ENCODE measurements at places on chromosomes 4 and X.

DNA sequence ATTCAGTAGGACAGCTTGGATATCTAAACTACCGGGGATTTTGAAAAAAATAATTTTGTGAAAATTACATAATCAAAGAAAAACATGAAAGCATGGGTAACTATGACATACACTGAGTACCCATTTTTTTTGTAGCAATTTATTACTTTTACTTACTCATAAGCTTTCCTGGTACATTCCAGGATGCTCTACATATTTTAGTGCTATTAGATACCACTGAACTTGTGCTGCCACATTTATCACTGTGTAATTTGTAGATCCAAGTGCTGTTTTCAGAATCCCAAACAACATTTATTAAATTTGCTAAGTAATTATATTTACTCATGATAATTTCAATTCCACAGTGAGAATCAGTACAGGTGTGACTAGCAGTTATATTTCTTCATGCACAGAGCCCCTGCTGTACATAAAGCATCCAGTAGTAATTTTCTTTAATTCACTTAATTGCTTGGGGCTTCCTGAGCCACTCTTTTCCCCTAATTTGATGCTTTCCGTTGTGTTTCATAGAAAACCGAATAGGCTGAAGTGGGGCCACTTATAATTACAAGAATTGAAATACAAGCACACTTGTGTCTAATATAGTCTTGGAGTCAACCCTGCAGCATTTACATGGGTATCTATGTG is 2254.4 kb downstream of the ARAP2 start:
- DNase-seq: no peak

- no peak for DNase-seq
Observed at GRCh38 chrX:107733686-107734085, 41.9 kb downstream of the TSC22D3 start.

DNA sequence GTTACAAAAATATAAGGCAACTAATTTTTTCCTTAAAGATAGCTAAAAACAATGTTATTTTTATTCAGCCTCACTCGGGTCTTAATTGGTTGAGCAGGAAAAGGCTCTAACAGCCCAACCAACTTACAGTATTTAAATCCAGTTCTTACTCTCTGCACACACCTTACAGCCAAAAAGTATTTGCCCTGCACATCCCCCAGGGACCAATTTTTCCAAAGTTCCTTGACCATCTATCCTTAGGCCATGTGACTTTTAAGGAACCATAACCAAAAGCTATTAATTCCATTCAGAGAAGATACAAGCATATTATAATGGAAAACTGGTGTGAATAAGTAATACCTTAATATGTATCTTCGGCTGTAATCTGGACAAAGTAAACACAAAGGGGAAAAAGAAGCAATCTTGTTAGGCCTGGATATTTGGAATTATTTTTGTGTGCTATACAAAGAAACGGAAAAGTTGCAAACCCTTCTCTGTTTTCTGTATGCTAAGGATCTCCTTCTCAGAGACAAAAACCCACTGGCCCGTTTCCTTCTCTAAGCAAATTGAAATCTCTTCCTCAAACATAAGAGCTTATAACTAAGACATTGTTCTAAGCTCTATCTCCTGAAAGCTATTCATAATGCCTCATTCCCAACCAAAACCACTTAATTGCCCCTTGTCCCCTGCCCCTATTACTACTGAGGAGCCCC is 1.0 kb upstream of the THAP9 start:
- DNase-seq: no peak

DNA sequence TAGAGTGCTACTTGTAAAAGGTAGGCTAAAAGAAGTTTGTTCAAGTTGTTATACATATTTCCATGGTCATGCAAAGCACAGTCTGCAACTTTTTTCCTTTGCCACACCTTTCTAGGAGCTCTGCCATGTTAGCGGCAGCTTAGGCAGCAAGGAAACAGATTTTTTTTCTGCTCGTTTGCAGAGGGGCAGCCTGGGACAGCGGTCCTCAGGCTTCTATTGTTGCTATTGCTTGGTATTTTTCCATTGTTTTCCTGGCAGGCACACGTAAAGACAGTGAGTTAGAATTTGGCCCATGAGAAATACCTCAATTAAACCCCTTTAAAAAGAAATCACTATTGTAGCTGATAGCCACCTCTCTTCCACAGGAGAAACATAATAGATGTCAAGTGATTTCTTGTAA is 391.4 kb downstream of the SH2D1A start:
- no peak for DNase-seq

GRCh38 chr4:8653326-8654000 is 60.9 kb downstream of the CPZ start:
- DNase-seq: no peak

DNA sequence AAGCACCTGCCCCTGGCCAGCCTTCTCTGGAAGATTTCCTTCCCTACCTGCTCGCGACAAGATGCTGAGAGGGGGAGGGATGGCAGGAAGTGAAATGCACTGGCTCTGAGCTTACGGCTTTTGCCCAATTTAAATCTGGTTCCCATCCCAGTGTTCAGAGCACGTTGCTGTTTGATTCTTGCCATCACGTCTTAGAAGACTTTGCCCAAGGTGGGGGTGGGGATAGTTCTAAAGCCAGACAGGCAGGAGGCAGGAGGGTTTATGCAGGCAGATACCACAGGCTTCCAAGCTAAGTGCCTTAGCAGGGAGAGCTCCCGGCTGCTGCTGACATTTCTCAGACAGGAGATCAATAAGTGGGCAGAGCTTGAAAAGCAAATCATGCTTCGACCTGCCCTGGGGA is 393.9 kb downstream of the MID1IP1 start:
- DNase-seq: no peak

- DNase-seq: no peak
Observed at GRCh38 chr4:123943976-123944375, 547.4 kb downstream of the SPRY1 start.

GRCh38 chr4:24927049-24927448 is 14.2 kb upstream of the CCDC149 start:
- no peak for DNase-seq

DNA sequence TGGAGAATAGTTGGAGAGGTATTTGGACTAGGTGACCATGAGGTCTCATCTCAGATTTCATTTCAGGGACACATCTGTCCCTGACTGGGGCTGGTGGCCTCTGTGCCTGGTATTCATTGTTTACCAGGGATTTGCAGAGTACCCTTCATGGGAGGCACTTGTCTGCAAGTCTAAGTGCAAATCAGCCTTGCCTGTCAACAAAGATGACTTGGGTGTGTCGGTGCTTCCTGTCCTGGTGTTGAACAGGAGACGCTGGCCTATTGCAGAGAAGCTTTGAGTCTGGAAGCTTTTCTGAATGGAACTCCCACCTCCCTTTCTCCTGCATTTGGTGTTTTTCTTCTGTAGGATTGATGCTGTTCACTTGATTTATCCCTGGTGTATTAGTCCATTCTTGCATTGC is 104.1 kb downstream of the TNIP2 start:
- DNase-seq: no peak

All from natural killer cell treated with Interleukin-12 subunit alpha and Interleukin-12 subunit beta and Interleukin-15 and Interleukin-18, amount 100 ng/mL, for 72 hours (primary cell).